ENCODE measurements at places on chromosomes 12 and 14.

DNA sequence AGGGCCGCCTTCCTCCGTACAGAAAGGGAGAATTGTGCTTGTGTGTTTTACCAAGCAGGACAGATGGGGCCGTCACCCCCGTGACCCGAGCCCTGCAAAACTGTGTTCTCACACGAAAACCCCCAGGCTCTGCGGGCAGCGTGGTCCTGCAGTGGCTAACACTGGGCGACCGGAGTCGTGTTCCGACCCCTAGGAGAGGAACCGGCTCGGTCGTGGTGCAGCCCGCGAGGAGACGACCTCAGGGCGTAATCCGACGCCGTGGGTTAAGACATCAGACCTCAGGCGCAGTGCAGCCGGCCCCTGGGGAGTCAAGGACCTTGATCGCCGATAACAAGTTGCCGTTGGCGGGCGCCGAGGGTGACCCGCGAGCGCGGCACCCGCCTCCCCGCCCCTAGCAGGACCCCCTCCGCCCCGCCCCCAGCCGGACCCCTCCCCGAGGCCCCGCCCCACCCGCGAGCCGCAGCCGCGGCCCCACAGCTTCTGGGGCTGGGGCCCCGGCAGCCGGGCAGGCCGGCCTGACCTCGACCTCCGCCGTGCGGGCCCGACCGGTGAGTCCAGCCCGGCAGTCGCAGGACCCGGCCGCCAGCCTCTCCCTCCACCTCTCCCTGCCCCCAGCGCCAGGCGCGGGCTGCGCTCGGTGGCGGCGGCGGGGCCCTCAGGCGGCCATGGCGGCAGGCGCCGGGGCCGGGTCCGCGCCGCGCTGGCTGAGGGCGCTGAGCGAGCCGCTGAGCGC is at the start of gene CHPT1:
Gene CHPT1 (plus strand): TSS at position 444 of the 733 bp plus-strand sequence. CDS start 222 bp downstream, at position 666.
- DNase-seq = peak; percentile 43

DNA sequence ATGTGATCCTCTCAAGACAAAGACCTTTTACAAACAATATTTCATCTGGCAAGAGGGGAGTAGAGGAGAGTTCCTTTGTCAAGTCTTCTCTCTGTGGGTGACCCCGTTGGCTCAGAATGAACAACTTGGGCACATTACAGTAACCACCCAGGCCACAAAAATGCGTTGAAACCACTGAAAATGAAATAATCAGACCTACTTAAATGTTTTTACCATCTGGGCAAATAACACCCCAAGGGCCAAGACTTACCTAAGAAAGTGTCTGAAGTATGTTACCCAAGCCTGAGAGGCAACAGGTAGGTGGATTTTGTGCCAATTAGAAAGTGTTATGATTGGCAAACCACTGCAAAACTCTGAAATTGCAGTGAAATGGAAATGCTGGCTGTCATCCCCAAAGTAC is 1.3 kb downstream of the TC2N start:
- no peak for DNase-seq

DNA sequence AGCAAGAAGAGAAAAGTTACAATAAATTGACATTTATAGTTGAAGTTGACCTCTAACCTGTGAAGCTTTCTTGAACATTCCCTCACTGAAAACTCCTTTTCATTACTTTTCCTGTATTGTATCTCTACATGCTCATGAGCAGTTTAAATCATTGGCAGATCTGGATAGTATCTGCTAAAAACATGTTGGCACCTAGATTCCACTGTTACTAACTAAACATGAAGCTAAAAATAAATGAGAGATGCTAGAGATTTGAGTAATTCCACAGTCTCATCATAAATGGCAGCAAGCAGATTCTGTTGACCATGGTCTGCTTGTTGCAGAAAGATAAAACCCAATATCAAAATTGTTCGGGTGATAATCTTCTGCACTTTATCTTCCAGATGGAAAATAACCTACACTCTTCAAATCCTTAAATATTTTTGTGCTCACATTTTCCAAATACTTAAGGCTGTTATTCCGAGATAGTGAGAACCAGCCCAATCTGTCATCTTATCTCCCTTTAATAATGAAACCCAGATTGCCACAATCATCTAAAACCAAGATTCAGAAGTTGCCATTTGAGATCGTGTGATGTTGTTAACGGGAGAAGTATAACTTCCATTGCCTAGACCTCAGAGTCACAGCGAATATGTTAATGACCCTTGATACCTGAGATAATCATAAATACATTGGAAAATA is 171.0 kb upstream of the DAAM1 start:
- DNase-seq = no peak

GRCh38 chr14:74476607-74477006 is 16.5 kb downstream of the NPC2 start:
- no peak for DNase-seq

DNA sequence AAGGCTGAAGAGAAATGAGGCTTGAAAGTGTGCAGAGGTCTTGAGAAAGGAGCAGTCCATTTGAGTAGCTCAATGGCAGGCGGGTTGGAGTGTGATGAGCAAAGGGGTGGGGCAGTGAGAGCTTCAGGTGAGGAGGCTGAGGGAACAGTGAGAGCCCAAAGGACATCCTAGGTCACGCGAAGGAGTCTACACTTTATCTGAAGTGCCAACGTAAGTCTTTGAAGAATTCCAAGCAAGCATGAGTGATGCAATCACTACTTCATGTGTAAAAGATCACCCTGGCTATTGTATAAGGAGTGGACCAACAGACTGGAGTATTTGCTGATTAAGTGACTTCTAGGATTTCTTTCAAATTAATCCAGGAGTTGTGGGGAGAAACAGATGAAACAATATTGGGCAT is 159.9 kb upstream of the HIF1A start:
- DNase-seq = no peak

DNA sequence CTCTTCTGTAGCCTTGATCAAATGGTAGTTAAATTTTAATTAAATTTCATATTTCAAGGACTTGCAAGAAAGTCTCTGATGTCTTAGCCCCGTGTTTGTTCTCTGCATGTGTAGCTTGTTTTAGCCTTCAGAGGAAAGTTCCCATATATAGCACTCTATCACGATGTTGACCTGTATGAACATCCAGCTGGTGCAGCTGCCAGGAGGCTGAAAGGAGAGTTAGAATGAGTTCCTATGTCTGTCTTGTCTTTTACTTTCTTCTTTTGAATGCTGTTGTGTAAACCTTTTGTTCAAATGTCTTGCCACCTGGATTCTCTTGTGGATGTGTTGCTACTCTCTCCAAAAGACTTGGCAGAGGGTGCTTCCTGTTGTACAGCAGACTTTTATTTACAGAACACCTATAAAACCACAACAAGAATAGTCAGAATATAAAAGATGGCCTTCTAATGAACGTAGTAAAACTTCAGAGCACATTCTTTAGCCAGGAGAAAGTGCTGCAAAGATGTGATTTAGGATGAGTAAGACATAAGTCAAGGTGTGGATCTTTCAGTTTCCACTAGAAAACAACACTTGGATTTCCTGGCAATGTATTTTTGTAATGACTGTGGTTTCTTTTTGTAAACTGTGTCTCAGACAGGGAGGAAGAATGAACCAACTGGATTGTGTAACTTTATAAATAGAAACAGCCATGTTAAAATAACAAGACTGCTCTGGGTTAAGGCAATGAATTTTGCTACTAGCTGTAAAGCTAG is 17.2 kb downstream of the NAV3 start:
- no peak for DNase-seq

DNA sequence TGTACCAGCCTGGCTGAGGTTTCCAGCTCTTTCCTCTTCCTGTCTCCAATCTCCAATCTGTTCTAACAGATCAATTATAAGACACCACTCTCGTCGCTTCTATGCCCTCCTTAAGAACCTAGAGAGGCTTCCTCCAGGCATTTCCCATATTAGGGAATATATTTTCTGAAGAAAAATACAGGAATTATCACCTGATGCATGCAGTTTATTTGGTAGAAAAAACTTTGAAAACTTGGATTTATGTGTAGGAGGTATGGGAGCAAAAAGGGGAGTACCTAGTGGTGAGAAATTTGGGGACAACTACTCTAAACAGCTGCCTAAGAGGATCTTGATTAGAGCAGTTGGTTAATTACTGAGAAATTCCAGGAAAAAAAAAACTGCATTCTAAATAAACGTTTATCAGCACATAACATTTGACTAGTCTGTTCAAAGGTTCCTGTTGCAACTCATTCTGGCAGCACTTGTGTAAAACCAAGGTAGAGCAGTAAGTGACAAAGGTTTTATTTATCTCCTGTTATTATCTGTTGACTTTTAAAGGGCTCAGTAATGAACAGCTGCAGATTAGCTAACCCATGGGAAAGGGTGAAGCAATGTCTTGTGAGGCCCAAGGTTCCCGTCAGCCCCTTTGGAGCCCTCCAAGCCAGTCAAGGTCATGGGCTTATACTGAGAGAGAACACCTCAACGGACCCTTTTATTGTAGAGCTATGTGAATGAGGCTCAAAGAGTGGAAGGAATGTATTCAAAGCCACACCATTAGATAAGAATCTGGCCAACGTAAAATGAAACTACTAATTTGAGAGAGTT is 36.4 kb upstream of the NR1H4 start:
- DNase-seq = no peak

- no peak for DNase-seq
These were observed 55.1 kb downstream of the IFT43 start for GRCh38 chr14:76040704-76041103.

- DNase-seq = no peak
These were observed 25.7 kb downstream of the FGF23 start for GRCh38 chr12:4353785-4354208.

DNA sequence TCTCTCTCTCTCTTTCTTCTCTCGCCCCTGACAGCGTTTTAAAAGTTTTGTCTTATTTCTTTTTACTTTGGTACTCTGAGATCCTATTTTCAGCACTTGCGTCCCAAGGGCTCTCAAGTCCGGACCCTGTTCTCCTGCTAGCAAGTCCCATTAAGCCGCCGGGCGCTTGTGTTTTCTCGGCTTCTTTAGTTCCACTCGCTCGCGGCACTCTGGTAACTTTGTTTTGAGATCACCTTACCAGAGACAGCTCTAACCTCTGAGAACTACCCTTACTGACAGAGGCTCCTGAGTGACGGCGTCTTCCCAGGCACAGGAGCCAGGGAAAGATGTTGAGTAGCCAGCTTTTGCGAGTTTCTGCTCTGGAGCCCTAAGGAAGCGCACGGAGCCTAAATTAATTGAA is 2.7 kb upstream of the MYF5 start:
- DNase-seq = no peak

DNA sequence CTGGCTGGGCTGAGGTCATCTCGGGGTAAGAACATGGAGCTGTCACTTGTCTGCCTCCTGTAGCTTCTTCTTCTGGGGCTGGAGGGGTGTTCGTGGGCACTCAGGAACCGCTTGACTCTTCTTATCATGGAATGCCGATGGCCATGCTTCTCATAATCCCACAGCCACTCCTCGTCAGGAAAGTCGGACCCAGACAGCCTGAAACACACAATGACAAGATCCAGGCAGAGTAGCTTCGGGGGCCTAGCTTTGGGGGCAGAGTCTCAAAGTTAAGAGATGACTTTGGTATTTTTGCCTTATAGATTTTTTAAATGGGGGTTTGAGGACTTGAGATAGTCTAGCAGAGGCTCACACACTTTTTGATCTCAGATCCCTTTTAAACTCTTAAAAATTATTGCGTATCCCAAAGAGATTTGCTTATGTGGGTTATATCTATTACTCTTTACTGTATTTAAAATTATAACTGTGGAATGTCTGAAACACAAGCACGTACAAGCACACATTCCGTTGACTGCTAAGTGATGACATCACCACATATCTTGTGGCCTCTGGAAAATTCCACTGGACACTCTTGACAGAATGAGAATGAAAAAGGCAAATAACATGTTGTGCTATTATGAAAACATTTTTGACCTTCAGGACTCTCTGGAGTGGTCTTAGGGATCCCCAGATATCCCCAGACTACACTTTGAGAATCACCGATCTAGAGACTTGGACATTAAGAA is 43.3 kb downstream of the BEST3 start:
- no peak for DNase-seq

GRCh38 chr14:97827746-97828145 is 1030.6 kb downstream of the VRK1 start:
- no peak for DNase-seq

DNA sequence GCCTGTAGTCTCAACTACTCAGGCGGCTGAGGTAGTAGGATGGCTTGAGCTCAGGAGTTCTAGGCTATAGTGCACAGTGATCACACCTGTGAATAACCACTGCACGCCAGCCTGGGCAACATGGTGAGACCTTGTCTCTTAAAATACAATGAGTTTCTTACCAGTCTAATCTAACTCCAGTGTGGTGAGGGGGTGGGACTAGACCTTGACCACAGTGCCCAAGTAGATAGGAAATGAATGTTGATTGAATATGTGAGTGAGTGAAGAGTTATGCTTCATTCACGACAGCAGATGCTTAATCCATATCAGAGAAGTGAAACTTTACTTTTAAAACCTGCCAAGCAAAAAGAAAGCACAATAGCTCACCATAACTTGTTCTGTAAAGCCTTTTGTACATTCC is 11.2 kb upstream of the AK7 start:
- DNase-seq = no peak
